ENCODE measurements at places on chromosomes 4 and X.

DNA sequence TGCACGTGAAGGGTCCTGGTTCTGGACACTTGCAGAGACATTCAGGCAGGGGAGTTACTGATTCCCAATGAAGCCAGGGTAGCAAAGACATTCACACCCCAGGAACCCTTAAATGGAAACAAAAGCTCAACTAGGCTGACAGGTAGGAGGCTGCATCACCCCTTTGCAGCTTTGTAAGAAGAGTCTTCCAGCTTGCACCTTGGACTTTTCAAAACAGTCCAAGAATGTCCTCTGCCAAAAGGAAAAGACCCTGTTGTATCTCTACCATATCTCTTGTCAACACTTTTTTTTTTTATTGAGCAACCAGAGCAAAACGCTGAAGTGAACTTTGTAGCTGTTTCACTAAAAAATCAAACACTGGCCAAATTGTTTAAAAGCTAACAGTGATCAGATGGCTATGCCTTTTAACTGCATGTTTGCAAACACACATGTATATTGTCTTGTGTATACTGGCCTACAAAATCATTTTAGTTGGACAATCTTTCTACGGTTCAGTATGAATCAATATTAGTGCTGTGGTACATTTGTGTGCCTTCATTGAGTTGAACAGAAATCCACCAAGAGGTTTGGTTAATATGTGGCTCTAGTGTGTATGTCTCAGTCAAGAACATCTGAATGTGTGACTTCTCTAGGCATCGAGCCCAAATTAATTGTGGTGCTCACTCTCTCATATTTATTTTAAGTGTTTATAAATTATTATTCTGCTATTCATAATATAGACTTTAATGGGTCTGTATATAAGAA is 18.5 kb upstream of the WWC2 start:
- no peak for DNase-seq

- no peak for DNase-seq
These were observed 99.2 kb downstream of the SORCS2 start for GRCh38 chr4:7291372-7292114.

DNA sequence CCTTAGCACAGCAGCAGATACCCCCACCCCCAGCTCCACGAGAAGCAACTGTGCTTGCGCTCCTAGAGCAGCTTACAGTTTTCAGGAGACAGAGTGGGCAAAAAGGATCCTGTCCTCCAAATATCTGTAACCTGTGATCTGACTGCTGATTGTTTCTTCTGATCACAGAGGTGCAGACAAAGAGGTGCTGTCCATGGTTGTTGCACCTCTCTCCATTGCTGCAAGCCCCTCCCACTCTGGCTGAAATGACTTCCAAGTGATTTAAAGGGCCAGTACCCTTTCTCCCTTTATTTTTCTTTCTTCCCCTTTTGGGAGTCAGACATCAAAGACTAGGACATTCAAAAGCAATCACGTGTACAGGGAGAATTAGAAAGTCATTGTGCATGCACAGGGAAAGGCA is 205.3 kb upstream of the GEMIN8 start:
- DNase-seq: no peak

DNA sequence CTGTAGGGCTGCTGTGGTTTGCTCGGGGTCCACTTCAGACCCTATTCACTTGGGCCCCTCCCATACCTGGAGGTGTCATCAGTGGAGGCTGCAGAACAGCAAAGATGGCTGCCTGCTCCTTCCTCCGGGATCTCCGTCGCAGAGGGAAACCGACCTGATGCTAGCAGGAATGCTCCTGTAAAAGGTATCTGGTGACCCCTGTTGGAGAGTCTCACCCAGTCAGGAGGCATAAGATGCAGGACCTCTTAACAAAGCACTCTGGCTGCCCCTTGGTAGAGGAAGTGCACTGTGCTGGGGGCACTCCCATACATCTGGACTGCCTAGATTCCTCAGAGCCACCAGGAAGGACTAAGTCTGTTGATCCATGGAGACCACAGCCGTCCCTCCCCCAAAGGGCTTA is 296.9 kb downstream of the GRID2 start:
- DNase-seq: no peak

GRCh38 chrX:54807524-54808108 is at the start of gene MAGED2:
TSS of gene MAGED2 (plus strand) at chrX:54807745. CDS start at chrX:54809332, 1,587 bp downstream.
- peak; percentile 8 for DNase-seq

- DNase-seq: peak; percentile 14
These were observed 39.0 kb downstream of the STX18 start for GRCh38 chr4:4502694-4503311.

- no peak for DNase-seq
These were observed 154.0 kb upstream of the FMR1 start for GRCh38 chrX:147757750-147758149.

DNA sequence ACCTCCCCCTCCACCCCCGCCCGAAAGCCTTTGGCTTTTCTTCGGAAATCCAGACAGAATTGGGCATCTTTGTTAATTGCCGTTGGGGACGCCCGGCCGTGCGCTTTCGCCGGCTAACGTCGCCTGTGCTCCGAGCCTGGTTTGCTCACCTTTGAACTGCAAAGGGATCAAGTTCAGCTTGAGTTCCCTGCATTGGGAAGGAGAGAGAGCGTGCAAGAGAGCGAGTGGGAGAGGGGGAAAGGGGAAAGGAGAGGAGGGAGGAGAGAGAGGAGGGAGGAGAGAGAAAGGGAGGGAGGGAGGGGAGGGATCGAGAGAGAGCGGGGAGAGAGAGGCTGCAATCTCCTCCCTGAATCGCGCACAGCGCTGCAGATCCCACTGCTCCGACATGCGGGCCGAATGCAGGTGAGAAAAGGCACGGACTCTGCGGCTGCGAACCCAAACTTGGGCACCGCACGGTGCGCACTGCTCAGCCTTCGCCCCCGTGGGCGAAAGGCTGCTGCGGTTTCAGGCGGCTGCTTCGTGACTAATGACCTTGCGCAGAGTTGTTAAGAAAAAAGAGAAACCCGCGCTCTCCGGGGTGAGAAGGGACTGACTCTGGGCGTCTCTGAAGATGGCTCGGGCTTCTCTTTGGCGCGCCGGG is at the start of gene PCDH7:
Gene PCDH7 (plus strand): TSS at position 349 of the 640 bp plus-strand sequence. CDS start 1,054 bp downstream, outside the sequence.
- DNase-seq: no peak

DNA sequence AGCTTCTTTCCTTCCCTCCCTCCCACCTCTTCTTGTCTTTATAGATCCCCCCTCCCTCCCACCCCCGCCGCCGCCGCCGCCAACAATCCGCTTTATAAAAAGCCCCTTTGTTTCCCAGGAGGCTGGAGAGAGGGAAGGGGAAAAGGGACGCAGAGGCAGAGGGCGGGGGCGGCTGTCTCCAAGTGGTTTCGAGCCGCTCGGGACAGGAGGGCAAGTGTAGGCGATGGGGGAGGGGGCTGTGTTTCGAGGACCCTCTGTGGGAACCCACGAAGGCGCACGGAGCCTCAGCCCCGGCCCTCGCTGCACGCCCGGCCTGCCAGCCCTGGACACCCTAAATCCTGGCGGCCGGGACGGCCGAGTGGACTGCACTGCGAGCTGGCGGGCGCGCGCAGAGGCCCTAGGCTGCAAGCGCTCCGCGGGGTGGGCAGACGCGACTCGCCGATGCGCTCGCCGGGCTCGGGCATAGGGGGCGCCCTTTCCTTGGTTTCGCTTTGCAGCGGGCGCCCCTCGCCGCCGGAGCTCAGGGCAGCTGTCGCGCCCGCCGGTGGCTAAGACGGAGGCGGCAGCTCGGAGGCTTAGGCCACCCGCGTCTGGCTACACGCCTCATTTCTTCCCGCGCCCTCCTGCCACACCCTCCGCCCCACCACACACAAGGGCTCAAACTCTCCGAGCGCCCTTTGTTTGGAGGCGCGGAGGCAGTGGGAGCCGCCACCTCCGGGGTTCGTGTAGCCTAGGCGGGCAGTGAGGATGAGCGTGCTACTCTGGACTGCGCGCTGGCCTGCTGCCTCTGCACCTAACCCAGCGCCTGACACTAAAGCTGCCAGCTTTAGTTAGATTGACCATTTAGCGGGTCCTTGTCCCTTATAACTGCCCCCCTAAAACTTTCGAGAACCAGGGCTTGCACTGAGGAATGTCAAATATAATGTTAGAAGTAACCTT is 2.2 kb downstream of the MAMLD1 start:
- DNase-seq: peak; percentile 46

- no peak for DNase-seq
These were observed 150.6 kb downstream of the POU3F4 start for GRCh38 chrX:83658731-83659130.

GRCh38 chr4:113901994-113902787 is 77.3 kb downstream of the ARSJ start:
- DNase-seq: peak; percentile 38

- DNase-seq: no peak
These were observed 12.9 kb downstream of the LETM1 start for GRCh38 chr4:1842993-1843448.

GRCh38 chr4:122086338-122087065 is 65.6 kb upstream of the BLTP1 start:
- no peak for DNase-seq

DNA sequence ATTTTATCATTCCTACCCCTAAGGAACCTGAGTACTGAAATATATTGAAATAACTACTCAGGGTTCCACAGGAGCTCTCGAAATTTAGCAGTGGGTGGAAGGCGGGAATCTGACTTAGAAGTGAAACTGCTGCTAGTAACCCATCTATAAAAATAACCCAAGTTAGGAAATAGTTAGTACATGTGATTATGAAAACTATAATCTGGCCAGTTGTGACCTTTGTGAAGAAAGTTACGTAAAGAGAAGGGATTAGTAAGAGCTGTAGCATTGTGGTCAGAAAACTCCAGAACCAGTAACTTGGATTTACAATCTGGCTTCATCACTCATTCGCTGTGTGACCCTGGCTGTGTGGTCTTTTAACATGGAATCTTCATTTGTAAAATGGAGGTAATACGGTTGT is 175.5 kb downstream of the RAPGEF2 start:
- DNase-seq: no peak

- no peak for DNase-seq
These were observed at the start of gene FGF5 for GRCh38 chr4:80266253-80266901. TSS of gene FGF5 (plus strand) at chr4:80266664. CDS start at chr4:80266825, 161 bp downstream.

DNA sequence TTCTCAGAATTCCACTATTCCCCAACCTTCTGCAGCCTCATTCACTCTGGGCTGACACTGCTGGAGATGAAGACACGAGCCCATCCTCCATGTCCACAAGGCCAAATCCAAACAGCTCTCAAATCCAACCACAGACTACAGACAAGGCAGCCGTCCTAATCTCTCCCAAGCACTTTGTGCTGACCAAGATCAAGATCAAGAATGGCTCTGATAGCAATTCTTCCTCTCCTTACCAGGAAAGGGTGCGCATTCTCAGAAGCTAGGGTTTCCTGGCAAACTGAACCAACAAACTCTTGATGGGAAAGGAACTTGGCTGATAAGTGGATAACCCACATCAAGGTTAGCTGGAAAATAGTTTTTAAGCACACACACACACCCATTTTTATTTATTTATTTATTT is 26.5 kb downstream of the RELL1 start:
- no peak for DNase-seq

DNA sequence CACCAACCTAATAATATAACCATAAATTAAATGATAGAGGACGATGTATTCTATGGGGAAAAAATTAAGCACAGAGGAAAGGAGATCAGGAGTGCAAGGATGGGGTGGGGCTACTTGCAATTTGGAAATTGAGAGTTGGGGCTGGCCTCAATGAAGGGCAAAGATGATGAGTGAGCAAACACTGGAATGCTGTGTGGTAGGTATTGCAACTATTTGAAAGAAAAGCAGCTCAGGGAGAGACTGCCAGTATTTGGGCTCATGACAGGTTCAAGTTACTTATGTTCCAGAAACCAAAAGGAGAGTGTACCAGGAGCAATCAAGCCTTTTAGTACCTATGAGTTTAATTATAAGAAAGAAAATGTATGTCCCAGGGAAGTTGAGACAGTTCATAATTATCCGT is 47.4 kb downstream of the ASIC5 start:
- DNase-seq: no peak

DNA sequence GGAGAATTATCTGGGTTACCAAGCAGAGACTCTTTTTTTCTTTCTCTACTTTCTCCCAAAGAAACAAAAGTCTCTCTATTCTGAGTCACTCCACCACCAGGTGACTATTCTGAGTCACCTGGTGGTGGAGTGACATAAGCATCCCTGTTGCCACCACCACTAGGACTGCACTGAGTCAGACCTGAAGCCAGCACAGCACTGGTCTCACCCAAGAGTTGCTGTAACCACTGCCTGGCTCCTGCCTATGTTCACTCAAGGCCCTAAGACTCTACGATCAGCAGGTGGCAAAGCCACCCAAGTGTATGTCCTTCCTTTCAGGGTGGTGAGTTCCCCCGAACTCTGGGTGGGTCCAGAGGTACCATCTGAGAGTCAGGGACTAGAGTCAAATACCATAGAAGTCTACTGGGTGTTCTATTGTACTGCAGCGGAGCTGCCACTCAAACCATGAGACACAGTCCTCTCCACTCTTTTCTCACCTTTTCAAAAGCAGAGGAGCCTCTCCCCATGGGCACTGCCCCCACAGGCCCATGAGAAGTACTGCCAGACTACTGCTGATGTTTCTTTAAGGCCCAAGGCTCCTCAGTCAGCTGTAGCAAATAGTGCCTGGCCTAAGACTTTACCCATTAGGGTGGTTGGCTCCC is 209.6 kb upstream of the IRS4 start:
- no peak for DNase-seq

DNA sequence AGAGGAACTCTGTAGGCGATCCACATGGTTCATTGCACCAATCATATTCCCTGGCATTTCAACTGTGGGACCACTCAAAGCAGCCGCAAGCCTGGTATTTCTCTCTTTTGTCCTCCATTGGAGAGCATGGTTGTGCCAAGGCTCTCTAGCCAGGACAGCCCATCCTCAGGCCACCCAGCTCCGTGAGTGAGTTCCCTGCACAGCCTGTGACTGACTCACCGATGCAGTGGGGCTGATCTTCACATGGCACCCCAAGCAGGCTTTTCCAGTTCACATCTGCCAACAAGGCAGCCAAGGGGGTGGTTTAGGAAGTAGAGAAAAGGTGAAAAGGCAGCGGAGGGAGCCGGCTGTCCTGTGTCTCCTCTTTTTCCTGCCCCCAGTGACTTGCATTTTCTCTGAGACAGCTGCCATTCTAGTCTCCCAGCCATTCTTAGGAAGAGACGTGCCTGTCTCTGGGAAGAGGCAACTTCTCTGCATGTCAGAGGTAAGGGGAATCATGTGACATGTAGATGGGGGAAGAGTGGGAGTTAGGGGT is 69.2 kb downstream of the MID1IP1 start:
- DNase-seq: no peak

DNA sequence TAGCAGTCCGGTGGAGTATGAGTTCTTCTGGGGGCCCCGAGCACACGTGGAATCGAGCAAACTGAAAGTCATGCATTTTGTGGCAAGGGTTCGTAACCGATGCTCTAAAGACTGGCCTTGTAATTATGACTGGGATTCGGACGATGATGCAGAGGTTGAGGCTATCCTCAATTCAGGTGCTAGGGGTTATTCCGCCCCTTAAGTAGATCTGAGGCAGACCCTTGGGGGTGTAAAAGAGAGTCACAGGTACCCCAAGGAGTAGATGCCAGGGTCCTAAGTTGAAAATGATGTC is 852 bp downstream of the MAGEH1 start:
- no peak for DNase-seq

DNA sequence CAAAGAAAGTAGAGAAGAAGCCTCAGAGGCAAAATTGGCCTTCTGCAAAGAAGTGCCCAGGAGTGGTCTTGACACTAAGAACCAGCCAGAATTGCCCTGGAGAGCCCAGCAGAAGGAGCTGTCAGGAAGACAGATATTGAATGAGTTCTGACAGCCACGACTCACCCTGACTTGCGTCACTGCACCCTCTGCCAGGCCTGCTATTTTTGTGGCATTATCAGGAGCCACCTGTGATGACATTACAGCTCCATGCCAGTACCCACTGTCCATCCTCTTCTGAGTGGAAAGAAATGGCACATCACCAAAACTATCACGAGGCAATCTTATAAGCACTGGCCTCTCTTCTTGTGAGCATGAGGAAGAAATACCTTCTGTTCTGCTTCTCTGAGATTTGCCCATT is 67.7 kb downstream of the SMIM20 start:
- no peak for DNase-seq
